ENCODE measurements at places on chromosomes 3 and 15.

GRCh38 chr15:84911879-84912660, 27.6 kb downstream of the SLC28A1 start:
- peak; percentile 11 for DNase-seq

- no peak for DNase-seq
Measured at GRCh38 chr3:146342989-146343388, 92.1 kb upstream of the PLSCR4 start.

GRCh38 chr3:126391631-126392030, 3.1 kb upstream of the CFAP100 start:
- DNase-seq: no peak

DNA sequence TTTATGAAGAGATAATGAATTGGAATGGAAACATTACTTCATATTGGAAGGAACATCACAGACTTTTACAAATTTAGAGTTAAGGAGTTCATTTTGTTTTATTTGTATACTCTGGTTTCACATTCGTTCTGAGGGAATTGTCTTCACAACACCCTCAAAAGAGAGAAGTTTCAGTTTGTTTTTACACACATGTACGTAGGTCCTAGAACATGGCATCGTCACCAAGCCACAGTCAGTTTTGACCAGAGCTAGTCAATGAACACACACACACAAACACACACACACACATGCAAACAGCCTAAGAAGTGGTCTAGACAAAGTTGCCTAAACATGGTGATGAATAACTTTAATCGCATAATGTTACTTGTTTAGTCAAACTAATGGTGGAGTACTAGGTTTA, 427.9 kb upstream of the BCHE start:
- DNase-seq: no peak

DNA sequence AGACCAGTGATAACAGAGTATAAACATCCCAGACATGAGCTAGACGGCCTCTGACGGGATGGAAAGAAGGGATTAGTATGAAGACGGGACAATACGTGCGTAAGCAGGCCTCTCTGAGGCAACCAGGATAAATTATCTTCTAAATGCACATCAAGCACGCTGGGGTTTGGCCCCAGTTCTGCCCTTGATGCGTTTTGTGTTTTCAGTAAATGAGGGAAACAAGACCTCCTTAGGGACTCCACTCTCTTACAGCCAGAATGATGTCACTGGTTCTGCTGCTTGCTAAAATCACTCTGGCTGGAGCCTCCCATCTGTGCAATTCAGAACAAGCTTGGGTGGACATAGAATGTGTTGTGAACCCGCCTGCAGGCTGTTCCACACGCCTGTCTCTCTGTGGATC, 156.0 kb upstream of the MCTP2 start:
- DNase-seq: no peak

DNA sequence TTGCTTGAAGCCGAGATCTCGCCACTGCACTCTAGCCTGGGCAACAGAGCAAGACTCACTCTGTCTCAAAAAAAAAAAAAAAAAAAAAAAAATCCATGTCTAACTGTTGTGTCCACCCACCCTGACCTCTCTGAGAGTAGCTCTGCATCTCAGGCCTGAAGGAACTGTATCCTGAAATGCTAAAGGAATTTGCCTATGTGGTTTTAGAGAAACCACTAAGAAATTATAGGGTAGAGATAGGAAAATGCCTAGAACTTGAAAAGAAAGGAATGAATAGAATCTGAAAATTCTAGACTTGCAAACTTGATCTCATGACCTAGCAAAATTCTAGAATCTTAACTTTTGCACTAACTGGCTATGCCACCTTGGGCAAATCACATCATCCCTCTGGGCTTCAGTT, 217.5 kb upstream of the ROPN1 start:
- no peak for DNase-seq

- no peak for DNase-seq
Measured at GRCh38 chr3:106172780-106173179, 304.0 kb upstream of the CBLB start.

DNA sequence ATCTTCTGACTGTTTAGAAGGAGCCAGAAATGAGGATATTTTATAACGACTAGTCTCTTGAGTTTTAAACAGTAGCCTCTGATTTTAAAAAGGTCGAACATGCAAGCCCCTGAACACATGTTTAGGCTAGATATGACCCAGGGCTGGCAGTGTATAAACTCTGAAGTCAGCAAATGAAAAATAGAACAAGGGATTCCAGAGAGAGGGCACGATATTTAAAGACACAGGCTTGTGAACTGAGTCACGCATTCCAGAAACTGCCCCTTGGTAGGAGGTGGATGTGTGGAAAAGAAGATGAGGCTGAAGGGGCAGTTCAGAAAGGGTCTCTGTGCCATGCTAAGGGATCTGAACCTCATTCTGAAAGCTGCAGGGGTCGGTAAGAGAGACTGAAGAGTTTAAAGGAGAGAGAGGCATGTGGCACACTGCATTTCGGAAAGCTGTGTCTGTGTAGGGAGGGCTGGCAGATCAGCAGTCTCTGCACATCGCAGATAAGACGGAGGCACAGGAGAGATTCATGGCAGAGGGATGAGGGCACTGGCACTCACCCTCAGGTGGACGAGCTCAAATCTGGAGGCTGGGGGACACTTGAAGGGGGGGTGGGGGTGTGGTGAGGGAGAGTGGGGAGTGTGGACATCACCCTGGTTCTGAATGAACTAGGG, 22.1 kb downstream of the ST8SIA2 start:
- DNase-seq: no peak

GRCh38 chr15:99443768-99444446, 121.9 kb upstream of the MEF2A start:
- DNase-seq: no peak

DNA sequence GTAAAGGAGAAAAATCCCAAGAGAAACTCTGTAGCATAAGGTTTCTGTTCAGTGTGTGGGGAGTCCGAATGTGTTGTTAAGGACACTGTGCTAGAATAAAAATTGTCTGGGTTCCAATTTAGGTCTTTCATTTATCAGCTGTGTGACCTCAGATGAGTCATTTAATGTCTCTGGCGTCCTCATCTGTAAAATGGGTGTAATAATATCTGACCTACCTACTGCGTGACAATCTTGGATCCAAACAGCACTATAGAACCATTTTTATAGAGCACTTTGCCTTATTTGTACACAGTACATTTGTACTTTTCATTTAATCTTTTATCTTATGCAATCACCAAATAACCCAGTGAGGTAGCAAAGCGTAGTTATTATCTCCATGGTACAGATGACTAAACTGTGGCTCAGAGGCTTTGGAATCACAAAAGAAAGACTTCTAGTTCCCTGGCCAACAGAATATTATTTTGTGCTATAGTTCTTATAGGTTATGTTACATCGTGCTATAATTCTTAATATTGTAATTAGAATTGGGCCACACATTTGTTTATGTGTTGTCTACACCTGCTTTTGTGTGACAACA, 46.6 kb upstream of the TNIK start:
- DNase-seq: no peak

DNA sequence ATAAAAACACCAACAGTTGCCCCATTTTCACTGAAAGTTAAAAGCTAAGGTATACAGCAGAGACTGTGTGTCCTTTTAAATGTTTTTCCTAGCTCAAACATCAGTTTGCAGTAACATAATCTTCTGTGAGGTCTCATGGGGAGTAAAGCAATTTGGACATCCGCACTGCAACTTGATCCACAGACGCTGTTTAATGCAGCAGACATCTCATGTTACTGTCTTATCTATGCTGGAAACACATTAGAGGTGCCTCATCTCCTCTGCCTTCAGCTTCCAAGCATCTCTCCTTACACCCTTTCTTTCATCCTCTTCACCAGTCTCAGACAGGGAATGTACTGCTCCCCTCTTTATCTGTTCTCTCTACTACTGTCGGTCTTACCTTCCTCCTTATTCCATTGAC, 53.7 kb upstream of the ATP11B start:
- no peak for DNase-seq

DNA sequence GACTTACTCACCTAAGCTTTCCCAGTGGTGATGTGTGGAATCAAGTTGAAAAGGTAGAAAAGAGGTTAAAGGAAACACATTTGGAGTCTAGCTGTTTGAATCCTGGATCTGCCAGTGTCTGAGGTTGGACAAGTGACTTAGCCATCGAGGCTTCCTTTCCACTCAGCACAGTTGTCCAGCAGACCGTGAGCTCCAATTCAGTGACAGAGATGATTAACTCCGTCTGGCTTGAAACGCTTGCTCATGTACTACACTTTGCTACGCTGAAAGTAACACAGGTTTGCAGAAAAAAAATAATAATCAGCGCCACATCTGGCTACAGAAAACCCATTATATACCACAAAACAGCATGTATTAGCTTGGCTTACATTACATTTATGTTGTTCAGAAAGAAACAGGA, 364.9 kb upstream of the MCTP2 start:
- DNase-seq: no peak

DNA sequence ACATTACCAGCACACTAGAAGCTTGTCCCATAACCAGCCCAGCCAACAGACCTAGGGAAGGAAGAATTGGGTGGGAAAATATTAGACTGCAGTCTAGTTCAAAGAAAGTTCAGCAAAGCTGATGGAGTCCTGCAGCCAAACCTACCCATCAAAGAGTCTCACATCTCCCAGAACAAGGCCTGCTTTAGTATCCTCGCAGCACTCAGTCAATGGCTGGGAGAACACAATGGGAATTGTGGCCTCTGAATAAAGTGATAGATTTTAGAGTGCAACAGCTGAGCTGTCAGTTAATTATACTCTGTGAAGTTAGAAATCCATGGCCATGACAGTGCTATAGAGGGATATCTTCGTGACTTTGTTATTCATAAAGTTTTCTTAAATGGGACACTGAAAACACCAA, 207.2 kb upstream of the NAALADL2 start:
- no peak for DNase-seq

- no peak for DNase-seq
Measured at GRCh38 chr15:78751602-78751979, 59.7 kb downstream of the ADAMTS7 start.

DNA sequence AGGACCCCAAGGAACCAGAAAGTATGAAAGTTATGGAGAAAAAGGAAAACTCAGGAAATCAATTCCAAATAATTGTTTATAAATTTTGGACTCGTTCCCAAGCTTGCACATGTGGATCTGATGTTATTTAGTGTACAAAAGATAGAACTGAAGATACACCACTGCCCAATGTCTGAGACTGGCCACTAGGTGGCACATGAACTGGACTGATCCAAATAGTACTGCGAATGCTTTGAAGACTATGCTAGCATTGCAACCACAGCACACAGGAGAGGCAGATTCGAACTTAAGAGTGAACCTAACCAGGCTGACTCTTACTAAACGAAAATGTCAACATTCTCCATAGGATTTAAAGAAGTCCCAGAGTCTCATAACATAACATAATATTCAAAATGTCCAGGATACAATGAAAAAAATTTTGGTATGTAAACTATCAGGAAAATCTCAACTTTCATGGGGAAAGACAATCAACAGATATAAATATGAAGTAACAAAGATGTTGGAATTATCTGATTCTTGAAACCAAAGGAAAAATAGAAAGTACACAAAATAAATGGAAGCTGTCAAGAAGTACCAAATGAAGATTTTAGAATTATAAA, 596.7 kb downstream of the FGF12 start:
- DNase-seq: no peak

GRCh38 chr15:25735550-25736384, 127.4 kb downstream of the ATP10A start:
- no peak for DNase-seq

DNA sequence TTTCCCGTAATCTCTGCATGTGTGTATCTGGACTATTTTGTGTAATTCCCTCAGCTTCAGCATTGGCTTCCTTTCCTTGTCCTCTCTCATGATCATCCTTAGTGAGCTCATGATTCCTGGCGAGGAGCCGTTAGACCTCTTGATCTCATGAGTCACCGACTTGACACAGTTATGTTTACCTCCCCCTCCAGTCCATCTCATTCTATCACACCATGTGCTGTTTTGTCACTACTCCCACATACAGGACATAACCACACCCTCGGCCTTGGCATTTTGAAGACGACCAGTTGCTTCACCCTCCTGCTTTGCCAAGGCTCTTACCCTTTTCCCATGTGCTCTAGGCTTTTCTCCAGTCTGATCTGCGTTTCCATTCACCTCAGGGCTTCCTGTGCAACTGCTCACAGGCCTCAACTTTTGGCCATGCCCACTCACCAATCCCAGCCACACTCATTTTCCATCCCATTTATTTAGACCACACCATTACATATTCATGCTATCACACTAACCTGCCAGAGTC, 41.5 kb downstream of the CP start:
- no peak for DNase-seq

DNA sequence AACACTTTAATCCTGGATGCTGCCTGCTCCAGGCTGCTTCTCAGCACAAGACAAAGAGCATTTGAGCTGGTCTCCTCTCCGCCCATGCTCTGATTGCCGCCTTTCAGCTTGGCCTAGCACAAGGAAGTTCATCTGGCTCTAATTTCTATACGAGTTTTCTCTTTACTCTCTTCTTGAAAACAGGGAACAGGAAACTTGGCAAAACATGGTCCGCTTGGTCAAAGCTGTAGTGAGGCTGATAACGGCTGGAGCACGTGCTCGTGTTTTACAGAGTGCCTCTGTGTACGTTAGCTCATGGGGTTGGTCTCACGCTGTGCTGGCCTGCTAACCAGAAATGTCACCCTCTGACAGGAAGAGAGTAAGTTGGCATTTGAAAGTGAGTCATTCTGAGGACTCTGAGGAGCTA, 19.2 kb downstream of the RARRES1 start:
- no peak for DNase-seq

DNA sequence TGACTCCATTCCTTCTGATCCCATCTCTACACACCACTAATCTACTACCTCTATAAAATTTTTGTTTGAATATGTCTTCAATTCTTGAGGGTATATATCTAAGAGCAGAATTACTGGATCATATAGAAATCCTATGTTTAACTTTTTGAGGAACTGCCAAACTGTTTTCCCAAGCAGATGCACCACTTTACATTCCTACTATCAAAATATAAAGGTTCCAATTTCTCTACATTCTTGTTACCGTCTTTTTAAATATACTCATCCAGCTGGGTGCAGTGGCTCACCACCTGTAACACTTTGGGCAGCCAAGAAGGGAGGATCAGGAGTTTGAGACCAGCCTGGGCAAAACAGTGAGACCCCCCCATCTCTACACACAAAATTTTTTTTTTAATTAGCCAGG, 268.0 kb downstream of the SCAPER start:
- no peak for DNase-seq

Measured in caudate nucleus (tissue), 63 donors.